ENCODE measurements at places on chromosomes 12 and 14. TPM values are rescaled to one million over a fixed set of nuclear protein-coding genes. Genes with fewer than 3 reads are reported as not detected.

GRCh38 chr12:29818916-29819623, 35.3 kb upstream of the TMTC1 start:
- H3K4me1 ChIP-seq = no peaks in the 10 kb centered on the region
- no peak overlapping the region for H3K27ac ChIP-seq
- DNase-seq = no peak
- no peak overlapping the region for H3K4me3 ChIP-seq
- H3K36me3 ChIP-seq = no peaks in the 10 kb centered on the region
- no peaks in the 10 kb centered on the region for H3K27me3 ChIP-seq

- H3K4me1 ChIP-seq = no peaks in the 10 kb centered on the region
- H3K27ac ChIP-seq = no peak overlapping the region
- DNase-seq = no peak
- H3K36me3 ChIP-seq = no peaks in the 10 kb centered on the region
- no peak overlapping the region for H3K4me3 ChIP-seq
Measured at GRCh38 chr12:82745807-82746206, 59.1 kb downstream of the TMTC2 start.

Gene SDS
- total RNA-seq = not detected

GRCh38 chr12:112916270-112916669, 9.5 kb downstream of the OAS1 start:
- no peaks in the 10 kb centered on the region for H3K4me1 ChIP-seq
- H3K27ac ChIP-seq = no peak overlapping the region
- peaks cover 26% of the 10 kb centered on the region for H3K36me3 ChIP-seq

GRCh38 chr14:95431199-95432143, 85.0 kb downstream of the SYNE3 start:
- H3K27ac ChIP-seq = no peak overlapping the region
- H3K4me3 ChIP-seq = no peak overlapping the region
- H3K27me3 ChIP-seq = no peaks in the 10 kb centered on the region
- H3K4me1 ChIP-seq = peaks cover 5% of the 10 kb centered on the region

- H3K27me3 ChIP-seq = peaks cover 50% of the 10 kb centered on the region
- peaks cover 2% of the 10 kb centered on the region for H3K36me3 ChIP-seq
- H3K4me1 ChIP-seq = peaks cover 37% of the 10 kb centered on the region
Measured at GRCh38 chr12:11954181-11954580, 116.6 kb upstream of the BCL2L14 start.

All from activated T-cell treated with anti-CD3 and anti-CD28 coated beads, Interleukin-2, amount 50 U/mL, for 72 hours (primary cell).